ENCODE measurements at places on chromosomes 1 and 21.
A peak's percentile ranks its signal among the peaks of the same experiment; 100 is the strongest.

GRCh38 chr1:67582625-67583461 lies 102.2 kb upstream of the GADD45A start:
- peak; percentile 69 for DNase-seq

DNA sequence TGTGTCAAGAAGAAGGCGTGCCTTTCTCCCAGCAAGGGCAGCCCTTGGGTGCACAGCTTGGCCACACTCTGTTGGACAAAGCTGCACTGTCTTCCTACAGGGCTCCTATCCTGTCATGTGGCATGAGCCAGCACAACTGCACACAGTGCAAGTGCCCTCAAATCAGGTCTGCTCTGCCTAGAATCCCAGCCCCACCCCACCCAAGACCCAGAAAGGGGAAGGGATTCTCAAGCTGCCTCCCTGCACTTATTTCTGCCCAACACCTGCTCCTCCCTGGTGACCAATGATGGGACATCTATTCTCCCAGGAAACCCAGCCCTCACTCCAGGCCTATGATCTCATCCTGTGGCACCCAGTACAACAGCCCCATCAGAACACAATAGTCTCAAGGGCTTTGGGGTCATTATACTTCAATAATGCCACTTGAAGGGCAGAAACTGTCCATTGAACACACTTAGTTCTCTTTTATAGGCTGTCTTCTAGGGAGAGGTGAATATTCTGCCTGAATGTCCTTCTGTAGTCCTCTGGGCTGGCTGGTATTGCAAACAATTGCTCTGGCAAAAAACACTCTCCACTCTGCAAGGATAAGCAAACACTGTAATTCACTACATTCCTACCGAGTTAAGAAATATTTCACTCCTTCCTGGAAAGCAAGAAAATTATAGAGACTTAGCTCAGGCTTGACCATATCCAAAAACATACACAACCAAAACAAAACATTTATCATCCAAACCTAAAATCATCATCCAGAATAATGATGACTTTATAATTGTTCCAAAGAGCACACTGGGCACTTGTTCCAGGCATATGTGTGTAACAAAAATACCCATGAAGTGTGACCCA lies 43.1 kb upstream of the IGSF3 start:
- peak; percentile 58 for DNase-seq

DNA sequence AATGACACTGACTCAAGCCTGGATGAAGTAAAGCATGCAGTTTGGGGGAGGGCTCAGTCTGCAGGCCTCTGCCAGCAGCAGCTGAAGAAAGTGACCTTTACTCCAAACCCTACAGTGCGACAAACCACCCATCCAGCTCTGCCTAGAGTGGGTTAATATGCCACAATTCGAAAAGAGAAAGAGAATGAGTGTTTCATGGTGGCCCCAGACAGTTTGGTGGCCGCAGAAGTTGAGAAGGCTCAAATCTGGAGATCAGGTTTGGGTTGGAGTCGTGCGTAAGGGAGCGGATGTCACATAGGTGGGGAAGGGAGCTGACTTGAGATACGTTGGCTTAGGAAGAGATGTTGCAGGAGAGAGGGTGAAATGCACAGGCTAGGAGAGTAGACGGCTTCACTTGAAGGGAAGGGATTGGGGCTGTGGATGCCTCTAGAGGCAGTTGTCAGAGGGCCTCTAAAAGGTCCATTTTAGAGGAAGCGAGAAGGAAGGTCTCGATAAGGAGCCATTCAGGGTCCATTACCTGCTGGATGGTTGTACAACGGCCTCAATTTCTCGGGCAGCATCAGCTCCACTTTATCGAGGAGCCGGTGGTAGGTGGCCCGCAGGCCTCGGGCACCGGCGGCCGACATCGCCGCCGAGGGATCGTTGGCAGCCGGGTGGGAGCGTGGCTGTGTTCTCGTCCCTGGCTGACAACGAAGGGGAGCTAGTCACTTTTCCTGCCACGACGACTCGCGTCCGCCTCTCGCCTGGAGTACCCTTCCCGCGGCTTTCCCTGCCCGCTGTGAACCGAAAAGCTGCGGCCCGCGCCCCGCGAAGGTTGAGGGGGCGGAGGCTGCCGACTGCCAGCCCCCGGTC lies 1.0 kb upstream of the DCAF6 start:
- no peak for DNase-seq

DNA sequence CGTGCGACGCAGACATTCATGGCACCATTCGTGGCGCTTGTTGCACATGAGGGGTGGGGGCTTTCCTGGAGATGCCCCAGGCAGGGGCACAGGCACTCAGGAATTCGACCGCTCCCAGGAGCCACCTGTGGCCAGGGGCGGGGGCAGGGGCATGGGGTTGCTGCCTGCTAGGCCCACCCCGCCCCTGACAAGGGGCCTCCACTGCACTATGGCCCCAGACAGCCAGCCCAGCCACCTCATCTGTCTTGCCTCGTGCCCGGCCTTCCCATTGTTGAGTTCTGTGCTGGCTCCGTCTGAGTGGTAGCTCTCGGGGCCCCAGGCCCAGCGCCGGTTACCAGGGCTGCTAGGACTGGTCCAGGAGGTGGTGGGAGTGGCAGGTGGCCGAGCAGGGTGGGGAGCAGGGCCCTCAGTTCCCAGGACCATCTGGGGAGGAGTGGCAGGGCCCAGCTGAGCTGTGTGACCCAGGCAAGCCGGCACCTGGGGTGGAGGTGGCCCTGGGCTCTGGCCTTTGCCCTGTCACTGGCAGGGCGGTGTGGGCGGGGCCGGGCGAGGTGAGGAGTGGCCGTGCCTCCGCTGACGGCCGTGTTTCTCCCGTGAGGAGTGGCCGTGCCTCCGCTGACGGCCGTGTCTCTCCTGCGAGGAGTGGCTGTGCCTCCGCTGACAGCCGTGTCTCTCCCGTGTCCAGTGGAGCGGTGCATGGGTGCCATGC lies 1.9 kb downstream of the PLCH2 start:
- DNase-seq: no peak

- no peak for DNase-seq
These were observed 6.7 kb downstream of the PTTG1IP start for GRCh38 chr21:44866780-44867179.

DNA sequence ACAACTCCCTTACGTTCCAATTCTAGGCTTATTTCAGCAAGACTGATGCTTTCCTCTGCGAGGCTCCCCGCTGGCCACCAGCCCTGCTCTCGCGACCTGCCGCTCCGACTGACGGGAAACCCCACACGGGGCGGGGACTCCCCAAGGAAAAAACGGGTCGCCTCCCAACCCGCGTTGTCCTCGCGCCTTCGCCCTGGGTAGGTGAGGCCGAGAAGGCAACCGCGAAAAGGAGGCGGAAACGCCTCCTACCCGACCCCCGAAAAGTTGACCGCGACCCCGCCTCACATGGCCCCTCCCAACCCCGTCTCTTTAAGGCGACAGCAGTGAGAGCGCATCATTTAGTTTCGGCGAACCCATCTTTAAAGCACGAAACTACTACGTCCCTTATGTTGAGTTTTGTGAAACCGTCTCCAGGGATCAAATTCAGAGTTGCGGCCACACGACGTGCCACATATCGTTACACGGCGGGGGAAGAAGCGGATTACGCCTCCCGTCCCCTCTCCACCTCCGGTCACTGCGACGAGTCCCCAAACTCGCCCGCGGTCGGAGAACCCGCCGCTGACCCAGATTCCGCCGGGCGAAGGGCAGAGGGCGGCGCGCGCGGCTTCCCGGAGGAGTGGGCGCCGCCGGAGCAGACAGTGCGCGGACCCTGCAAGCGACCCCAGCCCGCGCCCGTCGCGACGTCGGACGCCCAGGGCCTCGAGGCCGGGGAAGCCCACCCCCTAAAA lies 1.2 kb downstream of the ANP32E start:
- DNase-seq: peak; percentile 87

DNA sequence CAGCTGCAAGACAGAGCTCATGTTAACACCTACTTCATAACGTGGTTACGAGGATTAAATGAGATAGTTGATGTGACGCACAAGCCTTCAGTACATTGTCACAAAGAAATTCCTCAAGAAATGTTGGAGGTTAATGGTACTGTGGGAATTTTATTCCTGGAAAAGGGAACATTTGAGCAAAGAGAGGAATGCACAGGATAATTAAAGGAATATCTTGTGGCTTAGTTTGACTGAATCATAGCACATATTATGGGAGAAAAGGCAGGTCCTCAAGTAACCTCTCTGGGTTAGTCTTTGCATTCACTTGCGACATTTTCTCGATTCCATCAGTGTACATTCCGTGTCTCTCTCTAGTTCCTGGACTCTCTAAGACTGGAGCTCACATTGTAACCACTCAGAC lies 300.2 kb upstream of the DUSP10 start:
- DNase-seq: no peak

DNA sequence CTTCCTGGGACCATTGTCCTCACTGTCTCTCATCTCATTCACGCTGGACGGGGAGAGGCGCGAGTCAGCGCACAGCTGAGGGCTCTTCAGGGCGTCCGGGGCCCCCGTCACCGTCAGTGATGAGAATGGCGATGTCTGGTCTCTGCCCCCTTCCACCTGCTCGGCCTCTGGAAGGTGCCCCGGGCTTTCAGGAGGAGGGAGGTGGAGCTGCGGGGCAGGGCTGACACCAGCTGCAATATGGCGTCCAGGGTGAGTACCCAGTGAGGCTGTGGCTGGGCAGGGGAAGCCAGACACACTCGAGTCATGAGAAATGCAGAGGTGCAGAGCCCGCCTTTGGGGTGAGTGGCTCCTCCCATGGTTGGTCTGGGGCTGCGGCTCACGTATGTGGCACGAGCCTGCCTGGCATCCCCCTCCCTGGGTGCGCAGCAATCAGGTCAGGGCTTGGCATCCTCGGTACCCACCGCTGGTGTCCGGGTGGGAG lies 15.1 kb downstream of the MORN1 start:
- DNase-seq: peak; percentile 30

DNA sequence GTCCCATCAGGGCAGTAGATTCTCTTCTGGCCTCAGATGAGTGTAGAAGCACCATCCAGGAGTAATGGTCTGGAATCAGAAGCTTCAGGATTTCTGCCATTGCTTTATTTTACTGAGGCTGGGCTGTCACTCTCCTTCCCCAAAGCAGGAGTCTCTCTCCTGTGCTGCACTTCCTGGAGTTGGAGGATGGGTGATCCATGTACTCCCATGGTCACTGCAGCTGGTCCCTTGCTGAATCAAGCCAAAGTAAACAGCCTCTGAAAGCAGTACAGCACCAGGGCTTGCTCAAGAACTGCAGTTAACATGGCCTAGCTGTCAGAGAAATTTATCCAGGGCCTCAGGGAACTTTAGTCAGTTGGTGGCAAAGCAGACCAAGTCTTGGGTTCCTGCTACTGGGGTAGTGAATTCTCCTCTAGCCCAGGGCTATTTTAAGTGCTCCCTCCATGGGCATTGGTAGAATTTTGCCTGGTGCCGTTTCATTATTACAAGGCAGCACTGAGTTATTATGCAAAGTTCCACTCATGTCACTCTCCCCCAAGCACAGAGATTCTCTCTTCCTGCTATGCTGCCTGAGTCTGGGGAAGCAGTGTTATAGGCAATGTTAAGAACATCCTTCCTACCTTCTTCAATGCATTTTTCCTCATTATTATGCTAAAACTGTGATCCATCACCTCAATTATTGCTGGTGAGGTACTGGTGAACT lies 29.5 kb downstream of the DRAM2 start:
- DNase-seq: peak; percentile 64

- no peak for DNase-seq
These were observed 6.4 kb downstream of the GABRD start for GRCh38 chr1:2025491-2025981.

DNA sequence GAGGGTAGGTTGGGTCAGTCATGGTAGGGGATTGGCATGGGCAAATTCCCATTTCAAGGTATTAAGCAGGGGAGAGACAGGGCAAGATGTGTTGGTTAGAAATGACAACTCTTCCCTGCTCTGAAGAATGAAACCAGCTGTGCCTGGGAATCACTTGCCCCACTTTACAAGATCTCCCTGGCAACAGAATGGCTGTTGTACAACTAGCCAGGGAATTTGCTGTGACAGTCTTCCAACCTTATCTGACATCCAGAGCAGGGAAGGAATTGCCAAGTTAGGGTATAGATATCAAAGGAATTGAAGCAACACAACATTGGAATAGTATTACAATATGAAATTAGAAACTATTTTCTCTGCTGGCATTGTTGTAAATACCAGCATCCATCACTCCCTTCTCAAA lies 154.7 kb downstream of the CACNA1E start:
- no peak for DNase-seq

DNA sequence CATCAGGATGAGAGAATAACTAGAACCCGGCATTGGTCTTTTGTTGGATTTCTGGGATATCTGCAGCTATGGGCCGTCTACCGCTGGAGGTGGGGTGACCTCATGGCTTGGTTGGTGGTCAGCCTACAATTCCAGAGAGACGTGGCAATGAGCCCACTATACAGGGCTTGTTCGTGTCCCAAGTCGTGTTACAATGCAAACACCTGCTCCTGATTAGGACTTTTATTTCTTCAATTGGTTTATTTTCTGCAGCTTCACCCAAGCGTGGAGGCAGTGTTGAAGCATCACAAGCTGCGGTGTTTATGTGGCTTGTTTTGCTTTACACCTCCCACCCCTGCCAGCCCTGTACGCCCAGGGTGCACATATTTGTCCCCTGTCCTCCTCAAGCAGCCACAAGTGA lies 211.7 kb upstream of the TMEM51 start:
- no peak for DNase-seq

DNA sequence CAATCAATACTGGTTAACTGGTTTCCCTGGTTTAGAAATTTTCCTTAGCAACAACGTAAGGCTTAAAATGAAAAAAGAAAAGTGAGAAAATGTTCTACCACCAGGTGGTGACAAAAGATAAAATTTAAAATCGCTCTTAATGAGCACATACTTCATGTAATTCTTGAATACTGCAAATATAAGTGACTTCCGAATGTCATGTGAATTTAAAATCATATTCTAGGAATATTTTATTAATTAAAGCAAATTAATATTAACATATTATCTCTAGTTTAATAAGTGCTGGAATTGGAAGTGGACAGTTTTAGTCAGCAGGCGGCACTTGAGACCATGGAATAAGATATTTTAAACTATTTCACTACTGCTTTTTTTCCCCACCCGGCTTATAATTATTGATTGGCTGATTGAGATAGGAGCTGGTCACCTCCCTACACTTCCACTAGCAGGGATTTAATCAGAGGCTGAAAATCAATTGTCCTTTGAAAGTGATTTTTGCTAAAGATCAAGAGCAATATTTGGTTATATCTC lies 5.0 kb upstream of the ADAMTS1 start:
- DNase-seq: no peak

GRCh38 chr1:156943756-156944155 lies 23.3 kb downstream of the LRRC71 start:
- no peak for DNase-seq

Measured in PC-9 (cell line).